ENCODE measurements at places on chromosomes 16 and 17.

GRCh38 chr17:74307984-74308773 lies 17.8 kb upstream of the KIF19 start:
- DNase-seq = no peak

DNA sequence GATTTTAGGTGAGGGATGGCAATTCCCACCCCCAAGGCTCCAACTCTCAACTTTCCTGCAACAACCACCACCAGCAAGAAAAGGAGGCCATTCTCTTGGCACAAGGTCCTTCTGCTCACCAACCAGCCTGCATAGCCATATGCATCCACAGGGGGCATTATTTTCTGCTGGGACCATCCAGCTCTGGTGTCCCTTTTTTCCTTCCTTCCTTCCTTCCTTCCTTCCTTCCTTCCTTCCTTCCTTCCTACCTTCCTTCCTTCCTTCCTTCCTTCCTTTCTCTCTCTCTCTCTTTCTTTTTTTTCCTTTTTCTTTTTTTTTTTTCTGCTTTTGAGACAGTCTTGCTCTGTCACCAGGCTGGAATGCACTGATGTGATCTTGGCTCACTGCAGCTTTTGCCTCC lies 21.1 kb upstream of the COX10 start:
- DNase-seq = no peak

DNA sequence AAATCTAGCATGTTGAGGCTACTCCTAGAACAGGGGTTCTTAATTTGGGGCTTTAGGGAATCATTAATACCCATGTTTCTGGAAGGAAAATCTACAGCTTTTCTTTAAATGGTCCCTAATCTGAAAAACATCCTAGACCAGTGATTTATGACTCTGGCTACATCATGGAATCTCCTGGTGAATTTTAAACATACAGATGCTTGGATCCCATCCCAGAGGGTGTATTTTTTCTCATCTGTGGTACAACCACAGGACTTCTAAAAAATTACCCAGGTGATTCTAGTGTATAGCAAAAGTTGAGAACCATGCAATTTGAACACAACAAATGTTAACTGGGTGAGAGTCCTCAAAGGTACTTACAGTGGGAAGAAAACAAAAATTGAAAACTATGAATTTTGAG lies 41.5 kb downstream of the KANSL1 start:
- no peak for DNase-seq

DNA sequence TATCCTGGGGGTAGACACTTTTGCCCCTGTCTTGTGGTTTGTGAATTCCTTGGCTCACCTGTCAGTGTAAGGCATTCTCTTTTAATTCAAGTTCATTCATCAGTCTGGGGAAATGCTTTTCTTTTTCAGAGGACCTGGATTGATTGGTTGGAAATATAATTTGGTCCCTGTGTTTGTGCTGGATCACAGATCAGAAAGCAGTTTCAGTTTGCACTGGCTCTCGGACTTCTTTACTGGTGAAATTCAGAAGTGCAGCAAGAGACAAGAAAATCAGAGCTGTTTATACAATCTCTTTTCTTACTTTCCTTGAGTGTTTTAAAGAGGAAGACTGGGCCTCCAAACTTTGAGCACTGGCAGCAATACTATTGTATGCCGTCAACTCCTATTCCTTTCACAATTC lies 161.8 kb upstream of the KCNJ16 start:
- DNase-seq = no peak

DNA sequence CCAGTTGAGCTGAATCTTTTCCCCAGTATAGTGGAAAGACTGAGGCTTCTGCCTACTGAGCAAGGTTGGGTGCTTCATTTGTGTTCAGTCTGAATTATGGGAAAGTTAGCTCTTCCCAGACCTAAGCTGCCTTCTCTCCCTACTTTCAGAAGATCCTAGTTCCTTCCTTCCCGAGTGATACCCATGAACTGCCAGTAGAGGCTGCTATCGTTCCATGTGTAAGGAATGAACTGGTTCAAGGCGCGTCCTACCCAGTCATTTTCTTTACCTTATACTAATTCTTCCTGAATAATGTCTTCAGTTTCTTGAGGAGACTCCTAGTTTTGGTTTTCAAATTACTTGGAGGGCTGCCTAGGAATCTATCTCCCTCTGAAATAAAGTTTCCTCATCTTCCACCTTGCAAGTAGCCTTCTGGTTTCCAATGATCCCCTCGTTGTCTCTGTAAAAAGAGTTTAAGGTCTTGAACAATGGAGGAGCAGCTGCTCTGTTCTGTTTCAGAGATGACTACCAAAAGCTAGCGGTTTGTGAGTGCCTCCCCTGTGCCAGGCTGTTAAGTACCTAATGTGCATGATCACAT lies 934 bp upstream of the AOC2 start:
- peak; percentile 23 for DNase-seq

DNA sequence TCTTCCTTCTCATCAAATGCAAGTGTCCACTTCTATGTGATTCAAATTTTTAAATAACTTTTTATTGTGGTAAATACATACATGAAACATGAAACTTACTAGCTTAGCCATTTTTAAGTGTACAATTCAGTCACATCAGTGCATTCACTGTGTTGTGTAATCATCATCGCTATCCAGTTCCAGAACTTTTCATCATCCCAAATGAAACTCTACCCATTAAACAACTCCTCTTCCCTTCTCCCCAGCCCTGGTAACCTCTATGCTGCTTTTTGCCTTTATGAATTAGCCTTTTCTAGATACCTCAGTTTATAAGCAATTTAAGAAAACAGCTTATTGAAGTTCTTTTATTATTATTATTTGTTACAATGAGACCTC lies 41.1 kb upstream of the IL34 start:
- no peak for DNase-seq

DNA sequence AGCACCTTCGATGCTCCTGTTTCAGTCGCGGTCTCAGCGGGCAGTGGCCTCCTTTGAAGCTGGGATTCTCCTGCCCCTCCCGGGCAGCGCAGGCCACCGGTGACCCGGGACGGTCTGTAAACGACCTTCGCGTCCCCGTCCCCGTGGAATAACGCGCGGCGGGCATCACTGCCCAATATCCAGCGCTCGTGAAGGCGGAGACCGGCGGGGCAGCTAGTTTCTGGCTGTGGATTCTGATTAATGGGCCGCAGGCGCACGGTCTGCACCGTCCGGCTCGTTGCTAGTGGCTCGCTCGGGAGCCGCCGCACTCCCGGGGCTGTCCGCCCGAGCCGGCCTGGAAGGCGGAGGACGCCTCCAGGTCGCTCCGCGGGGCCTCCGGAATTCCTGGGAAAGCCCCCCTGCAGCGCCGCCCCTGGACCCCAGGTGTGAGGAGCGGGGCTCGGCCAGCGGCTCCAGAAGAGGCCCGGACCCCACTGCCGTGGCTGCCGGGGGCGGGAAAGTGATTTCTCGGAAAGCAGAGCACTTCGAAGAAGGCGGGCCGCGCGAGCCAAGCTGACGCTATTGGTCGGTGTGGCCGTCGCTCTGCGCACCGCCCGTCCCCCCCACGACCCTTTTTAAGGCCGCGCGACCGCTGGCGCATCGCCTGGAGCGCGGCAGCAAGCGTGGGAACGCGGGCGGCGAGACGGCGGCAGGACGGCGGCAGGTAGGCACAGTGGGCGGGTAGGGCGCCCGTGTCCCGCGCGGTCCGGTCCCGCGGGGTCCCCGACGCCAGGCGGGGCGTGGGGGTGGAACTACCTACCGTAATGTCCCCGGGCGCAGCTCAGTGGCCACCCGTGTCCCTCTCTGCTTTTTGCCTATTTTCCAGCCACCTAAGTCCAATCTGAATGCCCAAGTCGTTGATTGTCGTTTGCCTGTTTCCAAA lies at the start of gene IRF8:
Gene IRF8, plus strand, starts transcription at position 642 of the 922 bp plus-strand sequence. CDS start 3,854 bp downstream, outside the sequence.
- no peak for DNase-seq

- no peak for DNase-seq
These were observed 114.3 kb downstream of the MGAT5B start for GRCh38 chr17:76982408-76983074.

GRCh38 chr16:2026461-2027023 lies at the start of gene NHERF2:
TSS of gene NHERF2 (plus strand) at chr16:2026902. CDS start at chr16:2027006, 104 bp downstream.
- peak; percentile 27 for DNase-seq

- DNase-seq = no peak
These were observed 114.9 kb downstream of the SPAG9 start for GRCh38 chr17:51005768-51006167.

DNA sequence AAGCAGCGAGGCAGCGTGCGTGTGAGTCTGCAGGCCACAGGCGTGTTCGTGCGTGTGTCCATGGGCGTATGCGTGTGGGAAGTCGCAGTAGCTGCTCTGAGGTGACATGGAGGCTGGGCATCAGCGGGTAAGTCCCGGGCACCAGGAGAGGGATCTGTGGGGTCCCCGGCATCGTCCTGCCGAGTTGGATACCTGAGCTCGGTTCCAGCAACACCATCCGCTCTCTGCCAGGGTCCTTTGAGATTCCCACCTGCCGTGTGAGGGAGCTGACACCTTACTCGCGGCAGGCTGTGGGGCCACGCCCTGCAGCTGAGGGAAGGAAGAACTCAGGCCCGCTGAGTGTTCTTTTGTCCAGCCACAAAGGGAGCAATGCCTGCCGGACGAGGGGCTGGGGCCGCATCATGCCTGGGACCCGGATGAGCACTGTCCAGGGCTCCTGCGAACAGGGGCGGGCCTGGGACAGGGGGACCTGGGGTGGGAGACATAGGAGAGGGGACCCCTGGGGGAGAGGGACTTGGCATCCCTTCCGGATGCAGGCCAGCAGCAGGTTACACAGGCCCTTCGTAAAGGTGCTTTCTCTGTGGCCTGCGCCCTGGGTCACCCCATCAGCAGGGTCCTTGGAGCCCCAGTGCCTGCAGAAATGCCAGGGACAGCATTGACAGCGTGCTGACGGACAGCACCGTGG lies 5.0 kb upstream of the SNAI3 start:
- no peak for DNase-seq

DNA sequence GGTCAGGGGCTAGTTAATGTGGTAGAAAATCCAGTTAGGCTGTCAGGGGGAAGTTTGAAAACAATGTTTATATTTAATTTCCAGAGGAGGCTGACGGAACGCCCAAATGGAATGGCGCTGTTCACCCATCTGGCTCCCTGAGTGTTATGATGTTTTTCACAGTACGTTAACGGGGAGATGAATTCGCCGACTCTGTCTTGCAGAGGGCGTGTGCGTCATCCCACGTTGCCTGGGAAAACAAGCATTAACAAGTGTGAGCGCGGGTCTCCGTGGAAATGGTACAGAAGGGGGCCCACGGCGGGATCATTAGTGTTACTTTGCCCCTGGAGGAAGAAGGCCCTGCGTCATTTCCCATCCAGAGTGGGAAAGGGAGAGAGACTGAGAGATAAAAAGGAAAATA lies 29.6 kb downstream of the RGS9 start:
- no peak for DNase-seq

DNA sequence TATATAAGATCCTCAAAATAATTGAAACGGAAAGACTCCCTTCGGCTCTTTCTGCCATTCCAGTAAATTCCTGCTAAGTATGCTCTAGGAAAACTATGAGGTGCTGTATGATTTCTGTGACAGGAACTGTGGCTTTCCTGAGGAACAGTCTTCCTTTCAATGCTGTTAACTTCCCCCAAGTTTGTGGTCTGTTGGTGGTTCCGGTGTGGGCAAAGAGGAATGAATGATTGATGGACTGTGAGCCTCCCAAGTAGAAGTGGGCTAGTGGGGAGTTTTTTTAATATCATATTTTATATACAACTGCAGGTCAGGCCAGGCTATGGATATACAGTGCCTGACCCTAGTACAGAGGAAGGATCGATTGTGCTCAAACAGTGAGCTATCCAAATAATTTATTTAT lies 560.7 kb upstream of the RBFOX1 start:
- DNase-seq = no peak

DNA sequence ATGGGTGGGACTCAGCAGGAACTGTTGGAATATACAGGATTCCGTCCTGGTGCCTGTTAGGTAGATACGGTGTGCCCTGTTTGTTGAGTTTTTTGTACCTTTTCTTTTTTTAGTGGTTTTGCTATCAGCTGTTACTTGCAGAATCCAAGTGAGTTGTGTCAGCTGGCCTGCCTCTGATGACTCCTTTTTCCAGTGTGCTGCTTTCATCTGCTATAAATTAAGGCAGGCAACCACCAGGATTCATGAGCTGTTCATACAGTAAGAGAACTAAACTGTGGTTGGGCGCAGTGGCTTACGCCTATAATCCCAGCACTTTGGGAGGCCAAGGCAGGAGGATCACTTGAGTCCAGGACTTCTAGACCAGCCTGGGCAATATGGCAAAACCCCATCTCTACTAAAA lies 79.9 kb downstream of the WNT3 start:
- DNase-seq = no peak

- no peak for DNase-seq
These were observed 1.4 kb upstream of the CEMP1 start for GRCh38 chr16:2532494-2533141.

GRCh38 chr17:42917236-42917603 lies 16.6 kb downstream of the G6PC1 start:
- DNase-seq = no peak

GRCh38 chr17:55859301-55859795 lies 108.5 kb downstream of the PCTP start:
- DNase-seq = no peak

DNA sequence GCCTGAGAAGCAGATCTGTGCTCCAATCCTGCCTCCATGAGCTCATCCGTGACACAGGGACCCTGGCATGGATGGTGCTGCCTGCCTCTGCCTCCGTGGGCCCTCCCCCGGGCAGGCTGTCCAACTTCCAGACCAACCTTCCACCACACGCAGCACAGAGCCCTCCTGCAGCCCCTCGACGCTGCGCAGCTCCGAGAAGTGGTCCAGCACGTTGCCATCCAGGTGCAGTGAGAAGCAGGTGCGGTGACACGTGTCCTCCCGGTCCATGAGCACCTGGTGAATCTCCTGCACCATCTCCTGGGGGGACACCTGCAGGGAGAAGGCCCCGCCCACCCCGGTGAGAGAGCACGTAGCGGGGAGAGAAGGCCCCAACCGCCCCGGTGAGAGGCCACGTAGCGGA lies 8.4 kb downstream of the CLUH start:
- no peak for DNase-seq

- no peak for DNase-seq
These were observed 543 bp downstream of the TXNDC11 start for GRCh38 chr16:11742093-11742535.

DNA sequence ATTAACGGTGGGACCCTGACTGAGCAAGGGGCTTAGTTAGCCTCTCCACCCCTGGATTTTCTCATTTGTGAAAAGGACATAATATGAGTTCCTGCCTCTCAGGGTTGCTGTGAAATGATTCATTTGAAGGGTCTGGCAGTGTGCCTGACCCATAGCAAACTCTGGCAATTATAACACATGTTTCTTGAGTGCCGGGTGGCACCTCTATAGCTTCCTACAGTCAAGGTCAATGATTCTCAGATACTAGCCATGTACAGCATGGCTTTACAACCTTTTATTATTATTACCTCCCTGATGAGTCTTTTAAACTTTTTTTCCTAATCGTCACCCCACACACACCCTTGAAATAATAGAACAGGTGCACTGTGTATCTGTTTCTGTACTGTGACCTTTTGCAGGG lies 42.1 kb downstream of the TMEM114 start:
- DNase-seq = no peak

DNA sequence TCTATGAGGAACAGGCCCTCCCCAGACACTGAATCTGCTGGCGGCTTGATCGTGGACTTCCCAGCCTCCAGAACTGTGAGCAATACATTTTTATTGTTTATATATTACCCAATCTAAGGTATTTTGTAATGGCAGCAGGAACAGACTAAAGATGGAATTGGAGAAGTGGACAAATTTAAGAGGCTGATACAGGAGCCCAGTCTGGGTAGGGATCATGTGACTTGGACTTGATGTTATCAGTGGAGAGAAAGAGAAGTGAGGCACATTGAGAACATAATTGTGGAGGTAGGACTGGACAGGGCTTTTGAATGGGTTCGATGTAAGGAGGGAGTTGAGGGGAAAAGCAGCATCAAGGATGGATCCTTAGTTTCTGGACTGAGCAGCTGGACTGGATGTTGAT lies 93.8 kb downstream of the USP31 start:
- no peak for DNase-seq

All from T1000 (cell line).